ENCODE measurements at places on chromosomes 1 and 21. TPM values are rescaled to one million over a fixed set of nuclear protein-coding genes. Genes with fewer than 3 reads are reported as not detected.
A peak's percentile ranks its signal among the peaks of the same experiment; 100 is the strongest.

- H3K36me3 ChIP-seq: peaks cover 4% of the 10 kb centered on the region
- no peak for DNase-seq
- no peak overlapping the region for H3K27ac ChIP-seq
- peaks cover 11% of the 10 kb centered on the region for H3K4me1 ChIP-seq
These were observed 13.8 kb downstream of the TRIM46 start for GRCh38 chr1:155187456-155187891.

Gene UBL4B
- not detected for total RNA-seq

Gene INSRR
- total RNA-seq: not detected

GRCh38 chr1:35030756-35031446, 844 bp downstream of the ZMYM6 start:
- DNase-seq: peak; percentile 13
- H3K4me1 ChIP-seq: no peaks in the 10 kb centered on the region
- no peak overlapping the region for H3K27ac ChIP-seq
- no peaks in the 10 kb centered on the region for H3K27me3 ChIP-seq
- peak overlapping the region; percentile 98 for H3K4me3 ChIP-seq

DNA sequence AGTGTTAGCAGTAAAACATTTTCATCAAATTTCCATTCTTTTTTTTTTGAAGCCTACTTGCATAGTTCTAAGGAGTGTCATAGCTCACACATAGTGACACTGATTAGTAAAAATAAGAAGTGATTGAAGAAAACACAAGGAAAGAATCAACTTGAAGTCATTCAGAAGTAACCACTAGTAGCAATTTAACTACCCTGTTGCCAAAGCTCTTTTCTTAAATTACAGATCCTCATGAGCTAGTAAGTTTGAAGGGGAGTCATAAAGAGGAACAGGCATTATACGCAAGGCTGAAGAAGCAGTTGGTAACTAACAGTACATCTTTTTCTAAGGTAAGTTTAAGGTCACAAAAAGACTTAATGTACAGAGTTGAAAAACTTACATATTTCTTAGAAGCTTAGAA, 332.2 kb downstream of the CHRM3 start:
- no peak overlapping the region for H3K27ac ChIP-seq
- no peaks in the 10 kb centered on the region for H3K4me1 ChIP-seq
- H3K4me3 ChIP-seq: no peak overlapping the region

Gene TMEM59
- 123 TPM for total RNA-seq

DNA sequence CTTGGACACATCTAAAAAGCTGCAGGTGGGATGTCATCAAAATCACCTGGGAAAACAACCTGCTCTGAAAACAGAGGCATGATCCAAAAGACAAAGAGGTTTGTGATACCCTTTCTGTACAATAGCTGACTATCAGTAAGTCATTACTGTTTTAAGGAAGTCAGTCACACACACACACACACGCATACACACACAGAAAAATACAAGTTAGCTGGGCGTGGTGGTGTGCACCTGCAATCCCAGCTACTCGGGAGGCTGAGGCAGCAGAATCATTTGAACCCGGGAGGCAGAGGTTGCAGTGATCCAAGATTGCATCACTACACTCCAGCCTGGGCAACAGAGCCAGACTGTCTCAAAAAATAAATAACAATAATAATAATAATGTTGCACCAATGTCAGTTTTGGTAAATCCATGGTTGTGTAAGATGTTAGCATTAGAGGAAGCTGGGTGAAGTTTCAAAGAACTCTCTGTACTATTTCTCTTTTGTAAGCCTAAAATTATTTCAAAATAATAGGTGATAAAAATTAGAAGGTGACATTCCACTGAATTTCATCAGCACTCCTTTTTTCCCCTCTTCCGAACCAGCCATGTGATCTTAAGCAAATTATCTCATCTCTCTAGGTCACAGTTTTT, 9.9 kb upstream of the HLCS start:
- no peak overlapping the region for H3K4me3 ChIP-seq
- H3K27ac ChIP-seq: no peak overlapping the region
- DNase-seq: no peak
- H3K4me1 ChIP-seq: peaks cover 3% of the 10 kb centered on the region
- H3K27me3 ChIP-seq: no peaks in the 10 kb centered on the region

DNA sequence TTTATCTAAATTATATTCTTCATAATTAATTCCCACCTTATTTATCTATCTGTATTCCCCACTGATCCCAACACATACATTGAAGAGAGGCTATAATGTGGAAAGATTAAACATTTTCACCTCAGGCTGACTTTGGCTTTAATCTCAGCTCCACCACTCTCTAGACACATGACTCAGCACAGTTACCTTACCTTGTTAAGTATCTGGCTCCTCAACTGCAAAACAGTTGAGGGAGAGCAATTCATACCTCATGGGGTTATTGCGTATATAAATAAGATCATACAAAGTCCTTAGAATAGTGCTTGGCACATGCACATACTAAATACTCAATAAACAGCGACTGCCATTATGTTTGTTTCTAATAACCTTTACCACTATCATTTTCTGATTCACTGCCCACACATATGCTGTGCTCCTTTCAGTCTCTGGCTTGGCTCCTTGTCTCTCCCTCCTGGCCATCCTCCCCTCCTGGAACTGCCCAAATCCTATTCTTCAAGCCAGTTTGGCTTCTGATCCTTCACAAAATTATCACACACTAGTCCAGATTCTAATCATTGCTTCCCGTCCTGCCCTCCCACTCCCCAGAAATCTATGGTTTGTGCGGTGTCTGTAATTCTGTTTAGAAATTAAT, 50.1 kb downstream of the BCL9 start:
- no peak for DNase-seq
- H3K27me3 ChIP-seq: peaks cover 4% of the 10 kb centered on the region
- no peaks in the 10 kb centered on the region for H3K36me3 ChIP-seq
- H3K4me3 ChIP-seq: no peak overlapping the region
- peaks cover 7% of the 10 kb centered on the region for H3K4me1 ChIP-seq

- H3K27me3 ChIP-seq: peaks cover 51% of the 10 kb centered on the region
- DNase-seq: no peak
- H3K4me1 ChIP-seq: no peaks in the 10 kb centered on the region
- H3K27ac ChIP-seq: no peak overlapping the region
- H3K4me3 ChIP-seq: no peak overlapping the region
- no peaks in the 10 kb centered on the region for H3K36me3 ChIP-seq
These were observed 10.8 kb upstream of the PPIE start for GRCh38 chr1:39727932-39728317.

Gene ASCL5
- 0.41 TPM for total RNA-seq

Gene GJB4
- 0.11 TPM for total RNA-seq

DNA sequence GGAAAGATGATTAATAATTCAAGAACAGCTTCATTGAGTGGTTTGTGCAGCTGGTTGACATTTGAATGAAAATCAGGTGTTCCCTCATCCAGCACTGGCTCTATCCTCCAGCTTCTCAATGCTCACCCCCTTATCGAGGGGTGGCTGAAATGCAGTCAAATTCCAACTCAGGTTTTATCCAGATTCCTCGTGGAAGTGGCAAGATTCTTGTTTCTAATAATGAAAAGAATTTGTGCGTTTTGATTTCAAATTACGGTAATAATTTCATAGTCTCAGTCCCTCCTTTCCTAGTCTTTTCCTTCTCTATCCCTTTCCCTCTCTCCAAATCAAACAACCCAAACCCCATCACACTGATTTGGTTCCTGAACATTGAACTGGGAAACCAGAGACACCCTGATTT, 3.1 kb downstream of the CNIH3 start:
- DNase-seq: no peak
- peaks cover 62% of the 10 kb centered on the region for H3K27me3 ChIP-seq
- no peaks in the 10 kb centered on the region for H3K36me3 ChIP-seq

Gene CDK18
- 44.0 TPM for total RNA-seq

DNA sequence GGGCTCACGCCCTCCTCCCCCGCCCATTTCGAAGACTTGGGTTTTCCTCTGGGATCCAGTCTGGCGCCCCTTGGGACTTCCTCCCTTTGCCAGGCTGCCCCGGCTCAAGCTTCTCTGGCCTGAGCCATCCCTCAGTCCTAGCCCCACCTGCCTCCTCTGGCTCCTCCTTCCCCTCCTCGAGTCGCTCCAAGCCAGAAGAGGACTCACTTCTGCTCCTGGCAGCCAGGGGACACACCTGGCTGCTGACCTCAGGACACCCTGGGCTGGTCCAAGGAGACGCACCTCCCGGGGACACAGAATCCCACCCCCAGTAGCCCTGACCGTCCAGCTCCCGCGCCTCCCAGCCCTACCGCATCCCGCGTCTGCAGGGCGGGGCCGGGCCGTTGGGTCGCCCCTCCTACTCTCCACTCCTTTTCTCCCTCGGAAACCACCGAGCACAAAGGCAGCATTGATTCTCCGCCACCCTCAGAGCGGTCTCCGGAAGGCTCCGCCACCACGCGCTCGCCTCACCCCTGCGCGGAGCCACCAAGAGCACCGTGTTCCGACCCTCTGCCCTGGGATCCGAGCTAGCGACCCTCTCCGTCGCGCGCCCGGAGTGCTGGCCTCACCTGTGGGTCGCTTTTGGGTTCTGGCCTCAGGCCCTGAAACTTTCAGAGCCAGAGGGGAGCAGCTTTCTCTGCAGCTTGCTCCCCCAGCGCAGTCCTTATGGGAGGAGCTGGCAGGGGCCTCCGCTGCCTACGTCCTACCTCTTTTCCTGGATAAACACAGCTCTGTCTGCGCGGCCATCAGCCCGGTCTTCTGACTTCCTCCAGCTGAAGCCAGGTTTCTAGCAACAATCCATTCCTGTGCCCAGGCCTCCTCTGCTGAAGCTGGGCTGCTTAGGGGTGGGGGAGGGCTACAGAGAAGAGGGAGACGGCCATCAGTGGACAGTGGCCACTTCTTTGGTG, at the start of gene C2CD4D:
C2CD4D (minus strand) TSS at position 364 of the 947 bp plus-strand sequence. CDS start 831 bp downstream, outside the sequence.
- peak within 1 kb of the TSS; percentile 85 for H3K27ac ChIP-seq
- peaks cover 4% of the 10 kb centered on the region for H3K4me1 ChIP-seq
- peaks cover 18% of the 10 kb centered on the region for H3K27me3 ChIP-seq
- no peaks in the 10 kb centered on the region for H3K36me3 ChIP-seq
- DNase-seq: peak; percentile 88
- peak within 1 kb of the TSS; percentile 69 for H3K4me3 ChIP-seq

Gene KRTAP11-1
- not detected for total RNA-seq

Gene EFCAB7
- 2.5 TPM for total RNA-seq

DNA sequence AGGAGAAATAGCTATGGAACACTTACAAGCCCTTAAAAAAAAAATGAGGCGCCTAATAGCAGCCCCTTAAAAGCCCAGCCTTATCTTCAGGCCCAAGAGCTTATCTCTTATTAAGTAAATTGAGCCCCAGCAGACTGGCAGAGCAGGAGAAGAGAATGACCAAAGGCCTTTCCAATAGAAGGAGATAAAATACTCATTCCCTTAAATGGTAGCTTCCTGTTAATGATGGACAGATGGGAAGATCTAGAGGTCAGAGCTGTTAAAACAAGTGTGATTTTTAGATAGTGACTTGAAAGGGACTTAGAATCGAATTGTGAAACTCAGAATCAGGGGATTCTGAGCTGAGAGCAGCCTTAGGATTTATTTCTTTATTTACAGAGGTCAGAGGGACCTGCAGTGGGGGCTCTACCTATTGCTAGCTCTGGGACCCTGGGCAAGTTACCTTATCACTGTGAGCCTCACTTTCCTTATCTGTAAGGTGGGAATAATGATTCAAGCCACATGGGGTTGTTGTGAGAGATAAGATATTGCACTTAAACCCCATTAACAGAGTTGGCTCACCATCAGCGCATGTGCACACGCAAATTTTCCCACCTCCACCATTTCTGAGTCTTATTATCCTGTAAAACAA, 101.3 kb upstream of the C8B start:
- H3K27ac ChIP-seq: no peak overlapping the region
- no peaks in the 10 kb centered on the region for H3K4me1 ChIP-seq
- no peak overlapping the region for H3K4me3 ChIP-seq
- no peaks in the 10 kb centered on the region for H3K36me3 ChIP-seq
- no peaks in the 10 kb centered on the region for H3K27me3 ChIP-seq

DNA sequence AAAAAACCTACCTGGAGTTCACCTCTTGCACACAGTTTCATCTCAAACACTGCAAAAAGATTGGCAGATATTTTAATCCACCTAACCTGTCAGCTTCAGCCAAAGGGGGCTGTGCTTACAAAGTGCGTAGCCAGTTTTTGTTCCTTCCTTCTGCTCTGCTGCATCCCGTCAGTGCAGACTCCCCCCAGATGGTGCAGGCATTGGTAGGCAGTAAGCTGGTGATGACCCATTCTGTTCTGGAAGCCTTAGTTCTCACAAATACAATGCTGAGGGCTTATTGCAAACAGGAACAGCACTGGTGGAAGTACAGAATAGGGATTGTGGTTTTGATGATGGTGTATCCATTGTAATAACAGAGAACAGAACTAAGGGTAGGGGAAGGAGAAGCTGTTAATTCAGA, 239.5 kb downstream of the RYR2 start:
- H3K27me3 ChIP-seq: no peaks in the 10 kb centered on the region
- no peaks in the 10 kb centered on the region for H3K4me1 ChIP-seq
- no peak overlapping the region for H3K27ac ChIP-seq
- no peaks in the 10 kb centered on the region for H3K36me3 ChIP-seq
- DNase-seq: no peak
- no peak overlapping the region for H3K4me3 ChIP-seq

- no peaks in the 10 kb centered on the region for H3K27me3 ChIP-seq
- no peaks in the 10 kb centered on the region for H3K36me3 ChIP-seq
- no peak overlapping the region for H3K27ac ChIP-seq
- no peak overlapping the region for H3K4me3 ChIP-seq
- H3K4me1 ChIP-seq: no peaks in the 10 kb centered on the region
- no peak for DNase-seq
These were observed 201.6 kb downstream of the DAB1 start for GRCh38 chr1:57222307-57222706.

- no peak overlapping the region for H3K27ac ChIP-seq
- H3K36me3 ChIP-seq: no peaks in the 10 kb centered on the region
- DNase-seq: no peak
- H3K4me1 ChIP-seq: no peaks in the 10 kb centered on the region
- no peaks in the 10 kb centered on the region for H3K27me3 ChIP-seq
These were observed 48.5 kb downstream of the PHACTR4 start for GRCh38 chr1:28417926-28418637.

- H3K27ac ChIP-seq: no peak overlapping the region
- DNase-seq: no peak
- H3K4me1 ChIP-seq: no peaks in the 10 kb centered on the region
- H3K4me3 ChIP-seq: no peak overlapping the region
- no peaks in the 10 kb centered on the region for H3K27me3 ChIP-seq
- no peaks in the 10 kb centered on the region for H3K36me3 ChIP-seq
These were observed 26.9 kb downstream of the NENF start for GRCh38 chr1:212459656-212460055.

DNA sequence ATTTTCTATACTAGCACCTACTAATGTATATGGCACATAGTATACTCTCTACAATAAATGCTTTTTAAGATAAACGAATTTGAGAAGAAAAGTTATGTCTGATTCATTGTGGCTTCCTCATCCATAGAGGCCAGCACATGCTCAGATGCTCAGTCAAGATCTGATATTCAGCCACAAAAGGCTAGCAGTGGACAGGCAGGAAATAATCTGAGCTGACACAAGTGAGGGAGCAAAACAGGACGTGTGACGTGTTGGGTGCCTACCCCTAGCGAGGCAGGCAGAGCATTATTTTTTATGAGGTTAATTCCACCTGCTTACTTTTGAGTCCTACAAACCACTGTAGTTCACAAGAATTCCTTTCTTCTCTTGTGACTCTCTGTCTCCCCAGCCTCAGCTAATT, 550.9 kb downstream of the SMYD3 start:
- no peak overlapping the region for H3K4me3 ChIP-seq
- H3K4me1 ChIP-seq: no peaks in the 10 kb centered on the region
- H3K27ac ChIP-seq: no peak overlapping the region

Gene SPATA17
- total RNA-seq: 0.48 TPM

Gene GPR37L1
- total RNA-seq: 0.13 TPM

GRCh38 chr1:10724052-10724494, 72.4 kb downstream of the CASZ1 start:
- no peak overlapping the region for H3K27ac ChIP-seq
- H3K4me1 ChIP-seq: peaks cover 18% of the 10 kb centered on the region

- no peak for DNase-seq
- no peak overlapping the region for H3K4me3 ChIP-seq
- H3K27ac ChIP-seq: no peak overlapping the region
These were observed 17.8 kb downstream of the L1TD1 start for GRCh38 chr1:62212411-62212810.

Gene ETNK2
- total RNA-seq: 23.1 TPM
